Natural killer cell treated with Interleukin-12 subunit alpha and Interleukin-12 subunit beta and Interleukin-15 and Interleukin-18, amount 100 ng/mL, for 72 hours (primary cell): ENCODE measurements at places on chromosomes 13 and 19.

- no peak for DNase-seq
These were observed 61.6 kb upstream of the MED4 start for GRCh38 chr13:48156466-48156865.

- no peak for DNase-seq
These were observed 718.5 kb downstream of the SLITRK6 start for GRCh38 chr13:85080691-85081090.

DNA sequence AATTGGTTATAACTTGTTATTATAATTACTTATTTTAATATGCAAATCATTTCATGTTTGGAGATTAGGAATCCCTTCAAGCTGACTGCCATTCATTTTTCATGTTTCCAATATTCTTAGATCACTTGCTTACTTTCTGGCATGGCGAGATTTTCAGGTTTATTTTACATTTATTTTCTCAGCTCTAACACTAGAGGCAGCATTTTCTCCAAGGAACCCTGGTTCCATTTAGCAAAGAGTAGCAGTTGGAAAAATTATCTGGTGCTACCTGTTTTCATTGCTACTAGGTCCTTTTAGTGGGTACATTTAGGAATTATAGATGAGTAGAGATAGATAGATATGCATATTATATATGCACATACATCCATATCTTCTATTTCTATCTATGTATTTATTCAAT is 90.9 kb upstream of the TRPC4 start:
- no peak for DNase-seq

- no peak for DNase-seq
These were observed 1.2 kb downstream of the SPART start for GRCh38 chr13:36344886-36345437.

GRCh38 chr19:47494211-47494547 is 10.2 kb upstream of the KPTN start:
- no peak for DNase-seq

GRCh38 chr19:17888260-17888659 is 16.5 kb downstream of the SLC5A5 start:
- no peak for DNase-seq

DNA sequence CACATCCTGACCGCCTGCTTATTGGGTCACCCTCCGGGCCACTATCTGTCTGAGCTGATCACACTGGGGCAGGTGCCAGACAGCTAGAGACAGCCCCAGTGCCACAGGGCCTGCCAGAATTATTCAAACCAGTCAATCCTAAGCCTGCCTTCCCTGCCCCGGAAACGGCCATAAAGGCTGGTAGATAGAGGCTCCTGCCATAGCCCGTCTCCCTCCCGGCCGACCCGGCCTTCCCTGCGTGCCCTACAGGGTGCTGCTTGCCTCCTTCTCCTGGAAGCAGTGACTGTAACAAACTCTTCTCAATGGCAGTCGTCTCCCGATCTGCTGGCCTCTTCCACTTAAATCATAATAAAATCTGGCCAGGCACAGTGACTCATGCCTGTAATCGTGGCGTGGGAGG is 158.6 kb upstream of the SOX1 start:
- no peak for DNase-seq

GRCh38 chr13:98677398-98677797 is 75.1 kb downstream of the SLC15A1 start:
- DNase-seq: no peak

DNA sequence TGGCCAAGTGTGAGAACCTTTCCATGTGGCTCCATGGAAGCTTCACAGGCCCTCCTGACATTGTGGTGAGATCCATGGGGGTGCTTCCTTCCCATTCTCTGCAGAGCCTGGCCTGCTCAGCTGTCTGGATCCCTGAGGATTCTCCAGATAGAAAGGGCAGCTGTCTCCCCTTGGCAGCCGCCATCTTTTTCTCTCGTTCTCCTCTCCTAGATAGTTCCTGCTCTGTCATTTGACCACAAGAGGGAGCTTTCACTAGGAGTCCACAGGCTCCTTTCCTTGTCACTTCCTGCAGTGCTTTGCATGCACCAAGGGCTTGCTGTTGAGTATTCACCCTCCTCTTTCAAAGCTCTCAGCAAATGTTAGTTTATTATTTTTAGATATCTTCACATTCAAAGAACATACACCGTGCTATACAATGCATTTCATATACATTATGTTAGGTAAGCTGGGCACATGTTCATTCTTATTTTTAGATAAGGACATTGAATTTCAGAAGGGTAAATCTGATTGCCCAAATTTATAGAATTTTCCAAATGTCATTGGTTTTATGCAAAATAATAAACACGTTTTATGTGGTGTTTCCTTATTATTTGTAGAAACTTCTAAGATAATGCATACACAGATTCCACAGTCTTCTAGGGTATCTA is 133.2 kb downstream of the FRY start:
- DNase-seq: no peak

DNA sequence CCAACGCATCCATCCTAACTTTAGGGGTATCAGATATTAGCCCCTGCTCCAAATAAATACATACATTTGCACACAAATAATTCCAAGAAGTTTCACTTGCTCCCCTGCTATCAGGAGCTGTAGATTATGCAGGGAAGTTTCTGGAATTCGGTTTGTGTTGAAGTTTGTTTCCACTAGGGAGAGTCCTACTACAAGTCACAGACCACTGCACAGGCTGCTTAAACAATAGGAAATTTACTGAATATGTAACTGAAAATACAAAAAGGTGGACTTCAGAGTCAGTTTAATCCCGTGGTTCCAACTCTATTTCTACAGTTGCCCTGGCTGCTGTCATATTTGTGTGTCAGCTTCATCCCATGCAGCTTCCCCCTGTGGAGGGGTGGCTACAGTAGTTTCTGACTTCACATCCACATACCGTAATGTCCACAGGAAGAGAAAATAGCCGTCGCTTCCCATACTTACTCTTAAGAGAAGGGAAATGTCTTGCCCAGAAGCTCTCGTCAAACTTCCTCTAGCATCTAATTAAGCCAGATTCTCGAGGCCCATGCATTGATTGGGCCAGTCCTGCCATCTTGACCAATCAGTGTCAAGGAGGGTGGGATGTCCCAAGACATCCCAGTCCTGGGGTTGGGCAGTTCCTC is 286.6 kb downstream of the COG6 start:
- no peak for DNase-seq
